COLO829 (cell line): ENCODE measurements at places on chromosomes 5 and 9.

DNA sequence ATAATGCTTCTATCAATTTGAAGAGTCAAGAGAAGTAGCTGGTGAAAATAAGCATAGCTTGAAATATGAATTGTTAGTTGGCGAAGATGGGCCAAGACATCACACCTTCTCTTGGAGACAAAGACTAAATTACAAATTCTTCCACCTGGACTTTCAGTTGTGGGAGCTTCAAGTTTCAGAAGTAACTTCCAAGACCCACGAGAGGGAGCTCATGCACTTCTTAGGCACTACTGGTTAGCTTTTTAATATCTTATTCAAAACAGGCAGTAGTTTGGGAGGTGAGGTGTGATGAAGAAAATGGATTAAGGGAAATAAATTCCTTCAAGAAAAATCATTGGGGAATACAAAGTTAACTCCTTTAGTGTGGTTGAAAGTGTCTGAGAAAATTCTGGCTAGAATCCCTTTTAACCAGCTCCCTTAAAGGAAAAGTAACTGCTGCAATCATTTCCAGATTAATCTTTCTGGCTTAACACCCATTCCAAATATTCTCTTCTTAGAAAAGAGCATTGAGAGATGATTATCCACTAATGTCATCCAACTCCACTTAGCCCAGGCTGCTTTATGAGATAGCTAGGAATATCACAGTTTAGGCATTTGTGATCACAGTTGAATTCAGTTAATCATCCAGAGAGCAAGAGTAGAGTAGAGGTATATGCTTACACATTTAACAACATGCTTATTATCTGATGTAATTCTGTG is 139.5 kb upstream of the DMRTA1 start:
- peak; percentile 33 for DNase-seq

DNA sequence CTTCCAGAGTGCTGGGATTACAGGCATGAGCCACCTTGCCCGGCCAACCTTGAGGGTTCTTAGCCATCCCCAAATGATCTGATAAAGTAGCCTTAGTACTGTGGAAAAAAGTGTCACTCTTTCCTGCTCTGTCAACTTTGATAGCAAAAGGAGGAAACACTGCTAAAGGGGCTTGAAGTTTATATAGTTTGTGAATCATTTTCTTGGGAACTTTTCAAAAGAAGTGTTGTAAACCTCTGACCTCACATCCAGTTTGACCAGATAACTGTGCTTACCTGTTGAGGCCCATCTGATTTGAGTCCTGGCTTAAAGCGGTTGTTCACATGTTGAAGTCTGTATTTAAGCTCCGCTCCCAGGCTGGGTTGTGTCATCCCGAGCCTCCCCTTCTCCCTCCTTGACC is 303.3 kb downstream of the DOCK8 start:
- no peak for DNase-seq

DNA sequence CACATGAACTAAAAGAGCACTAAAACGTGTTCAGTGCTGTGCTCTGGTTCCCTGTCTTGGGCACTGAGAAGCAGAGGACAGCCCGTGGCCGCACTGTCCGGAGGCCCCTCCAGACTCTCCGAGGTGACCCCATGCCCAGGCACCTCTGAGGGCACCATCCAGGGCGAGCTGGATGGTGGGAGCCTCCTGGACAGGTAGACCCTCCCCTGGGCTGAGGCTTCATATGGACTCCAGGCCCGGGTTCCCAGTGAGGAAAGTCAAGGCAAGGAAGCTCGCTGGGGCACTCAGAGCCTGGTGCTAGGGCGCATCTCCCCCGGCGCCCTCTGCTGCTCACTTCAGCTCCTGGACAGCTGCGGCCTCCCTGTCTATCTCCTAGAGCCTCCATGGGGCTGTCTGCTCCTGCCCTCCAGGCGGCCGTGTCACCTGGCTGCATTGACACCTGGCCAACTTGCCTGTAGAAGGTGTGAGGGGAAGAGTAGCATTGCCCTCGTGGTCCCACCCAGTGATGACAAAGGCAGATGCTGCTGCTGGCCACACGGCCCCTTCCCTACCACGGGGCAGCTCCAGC is 178.2 kb upstream of the IRX1 start:
- no peak for DNase-seq

- DNase-seq = no peak
Observed at GRCh38 chr9:87035879-87036278, 88.6 kb upstream of the GAS1 start.

DNA sequence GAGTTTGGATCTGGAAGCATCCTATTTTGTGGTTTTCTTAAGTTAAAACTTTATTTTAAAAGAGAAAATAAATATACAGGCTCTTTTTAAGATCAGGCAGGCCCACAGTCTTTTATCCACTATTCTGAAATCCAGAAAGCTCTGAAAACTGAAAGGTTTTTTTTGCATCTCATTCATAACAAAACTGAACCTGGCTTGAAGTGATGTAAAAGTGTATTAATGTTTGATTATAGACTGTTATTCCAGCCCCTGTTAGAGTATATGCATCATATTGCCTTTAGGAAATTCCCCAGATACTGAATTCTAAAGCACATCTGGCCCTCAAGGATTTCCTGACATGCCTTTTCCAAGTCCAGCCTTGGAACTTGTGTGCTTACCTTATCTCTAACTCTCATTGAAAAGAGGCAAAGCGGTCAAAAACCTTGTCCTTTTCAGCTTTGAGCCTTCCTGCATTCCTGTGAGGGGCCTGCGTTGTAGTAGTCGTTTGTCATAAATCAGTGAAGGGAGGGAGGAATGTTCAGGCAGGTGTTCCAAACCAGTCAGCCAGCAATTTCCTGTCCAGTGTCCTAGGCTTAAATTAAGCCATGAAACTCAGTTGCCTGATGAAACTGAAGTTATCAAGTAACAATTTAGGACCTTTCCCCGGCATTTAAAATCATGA is 110.4 kb downstream of the TLE4 start:
- no peak for DNase-seq

DNA sequence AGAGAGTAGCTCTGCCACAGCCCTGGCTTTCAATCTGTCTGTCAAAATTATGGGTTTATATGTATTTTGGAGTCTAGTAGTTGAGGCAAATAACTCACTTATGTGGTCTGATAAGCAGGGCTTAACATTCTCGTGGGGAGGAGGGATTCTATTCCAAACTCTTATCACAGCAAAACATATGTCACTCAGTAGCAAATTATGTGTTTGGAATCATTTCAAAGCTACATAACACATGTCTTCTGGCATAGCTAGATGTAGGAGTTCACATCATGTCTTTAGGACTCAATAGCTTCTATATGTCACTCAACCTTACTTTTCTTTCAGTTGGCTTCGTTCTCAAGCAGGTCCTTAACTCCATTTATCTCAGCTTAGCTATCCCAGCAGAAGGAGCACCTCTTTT is 144.5 kb upstream of the SEMA6A start:
- DNase-seq = no peak
